Stimulated activated CD8-positive, alpha-beta memory T cell treated with anti-CD3 and anti-CD28 coated beads, Interleukin-7, amount 100 ng/mL, for 4 hours (primary cell): ENCODE measurements at places on chromosomes 6 and 20.

DNA sequence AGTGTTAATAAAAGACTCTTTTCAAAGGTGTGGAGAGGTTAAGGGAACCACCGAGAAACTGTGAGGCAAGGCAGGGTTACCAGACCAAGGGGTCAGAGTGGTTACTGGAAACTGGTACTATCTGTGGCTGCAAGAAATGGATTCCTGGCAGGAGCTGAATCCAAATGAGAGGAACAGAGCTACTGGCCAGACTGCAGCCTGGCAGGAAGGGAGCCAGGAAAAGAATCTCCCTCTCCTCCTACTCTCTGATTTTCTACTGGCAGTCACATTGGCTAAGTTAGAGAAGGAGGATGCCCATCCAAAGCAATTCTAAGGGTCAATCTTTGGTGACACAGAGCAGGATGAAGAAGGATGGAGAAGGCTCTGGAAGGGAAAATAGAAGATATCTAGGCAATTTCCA lies 211.5 kb downstream of the GRM1 start:
- no peak for DNase-seq

- DNase-seq = no peak
Measured at GRCh38 chr6:20532881-20533280, 1.4 kb upstream of the CDKAL1 start.

GRCh38 chr6:37705239-37706051 lies 7.8 kb upstream of the MDGA1 start:
- DNase-seq = peak; percentile 64

DNA sequence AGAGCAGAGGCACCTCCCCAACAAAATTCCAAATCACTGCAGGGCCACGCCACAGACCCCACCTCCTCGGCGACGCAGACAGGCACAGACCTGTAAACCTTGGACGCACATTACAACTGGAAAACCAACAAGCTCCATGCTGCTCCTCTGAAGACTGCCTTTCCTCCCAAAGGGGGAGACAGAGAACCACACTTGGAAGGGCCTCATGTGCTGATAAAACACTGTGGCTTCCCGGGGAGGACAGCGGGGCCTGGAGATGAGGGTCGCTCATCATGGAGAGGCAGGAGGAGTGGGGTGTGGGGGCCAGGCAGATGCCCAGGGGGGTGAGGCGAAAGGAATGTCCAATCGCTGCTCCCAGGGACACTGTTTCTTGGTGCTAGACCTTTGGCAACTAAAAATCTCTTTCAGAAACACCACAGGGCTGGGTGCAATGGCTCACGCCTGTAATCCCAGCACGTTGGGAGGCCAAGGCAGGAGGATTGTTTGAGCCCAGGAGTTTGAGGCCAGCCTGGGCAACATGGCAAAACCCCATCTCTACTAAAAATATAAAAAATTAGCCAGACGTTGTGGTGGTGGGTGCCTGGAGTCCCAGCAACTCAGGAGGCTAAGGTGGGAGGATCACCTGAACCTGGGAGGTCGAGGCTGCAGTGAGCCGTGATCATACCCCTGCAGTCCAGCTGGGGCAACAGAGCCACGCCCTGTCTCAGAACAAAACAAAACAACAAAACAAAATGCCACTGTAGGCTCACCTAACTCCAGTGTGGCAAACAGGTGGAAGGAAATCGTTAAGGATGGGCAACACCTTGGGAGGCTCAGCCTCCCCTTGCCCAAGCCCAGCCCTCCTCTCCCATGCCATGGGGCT lies 53.8 kb downstream of the ABHD12 start:
- DNase-seq = no peak

GRCh38 chr6:148440877-148441453 lies 98.3 kb downstream of the SASH1 start:
- DNase-seq = no peak

GRCh38 chr6:5089481-5090438 lies 4.6 kb downstream of the PPP1R3G start:
- DNase-seq = no peak

GRCh38 chr20:57582029-57582378 lies 21.1 kb downstream of the PCK1 start:
- DNase-seq = no peak

- no peak for DNase-seq
Measured at GRCh38 chr20:8221887-8222419, 89.9 kb downstream of the PLCB1 start.

DNA sequence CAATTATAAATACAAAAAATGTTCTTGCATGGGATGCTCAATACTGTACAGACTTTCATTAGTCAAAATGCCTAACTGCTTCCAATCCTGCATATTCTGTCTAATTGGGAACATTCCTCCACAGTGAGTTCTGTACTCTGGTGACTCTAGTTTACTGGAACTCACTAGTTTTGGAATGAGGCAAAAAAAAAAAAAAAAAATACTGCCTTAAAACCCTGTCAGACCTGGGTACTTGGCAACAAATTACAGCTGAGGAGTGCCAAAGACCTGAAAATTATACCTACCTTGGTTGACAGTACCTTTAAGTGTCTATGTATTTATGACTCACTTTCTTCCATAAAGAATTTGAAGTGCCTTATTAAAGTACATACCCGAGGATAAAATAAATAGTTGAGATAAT lies 276.7 kb downstream of the FARS2 start:
- DNase-seq = no peak

GRCh38 chr20:56429502-56429901 lies 17.4 kb downstream of the CASS4 start:
- DNase-seq = peak; percentile 65

DNA sequence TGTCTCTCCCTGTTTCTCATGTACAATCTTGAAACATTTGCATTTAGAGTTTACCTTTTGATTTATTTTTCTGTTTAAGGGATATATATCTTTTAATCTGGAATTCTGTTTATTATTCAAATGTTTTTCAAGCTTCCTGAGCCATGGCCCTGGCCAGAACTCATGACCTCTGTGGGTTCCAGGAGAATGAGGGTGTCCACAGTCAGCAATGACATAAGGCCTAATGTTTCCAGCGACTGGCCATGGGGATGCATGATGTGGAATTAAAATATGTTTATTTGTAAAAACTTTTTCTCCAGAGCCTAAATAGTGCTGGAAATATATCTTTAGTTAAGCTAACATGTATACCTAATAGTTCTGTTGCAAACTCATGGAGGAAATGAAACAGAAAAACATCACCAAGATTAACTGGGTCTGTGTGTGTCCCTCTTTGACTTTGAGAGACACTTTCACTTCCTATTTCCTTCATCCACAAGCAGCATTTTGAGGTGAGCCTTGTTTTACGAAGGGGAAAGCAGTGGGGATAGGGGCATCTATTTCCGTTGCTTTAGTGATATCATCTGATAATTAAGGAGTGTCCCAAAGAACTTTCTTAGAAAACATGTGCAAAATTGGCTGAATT lies 87.6 kb downstream of the SMOC2 start:
- DNase-seq = no peak

GRCh38 chr6:73299151-73299971 lies 36.4 kb upstream of the KHDC1 start:
- no peak for DNase-seq
